ENCODE measurements at places on chromosomes 13 and 19.
A peak's percentile ranks its signal among the peaks of the same experiment; 100 is the strongest.

- DNase-seq: no peak
Measured at GRCh38 chr13:45464141-45464686, 525 bp upstream of the COG3 start.

DNA sequence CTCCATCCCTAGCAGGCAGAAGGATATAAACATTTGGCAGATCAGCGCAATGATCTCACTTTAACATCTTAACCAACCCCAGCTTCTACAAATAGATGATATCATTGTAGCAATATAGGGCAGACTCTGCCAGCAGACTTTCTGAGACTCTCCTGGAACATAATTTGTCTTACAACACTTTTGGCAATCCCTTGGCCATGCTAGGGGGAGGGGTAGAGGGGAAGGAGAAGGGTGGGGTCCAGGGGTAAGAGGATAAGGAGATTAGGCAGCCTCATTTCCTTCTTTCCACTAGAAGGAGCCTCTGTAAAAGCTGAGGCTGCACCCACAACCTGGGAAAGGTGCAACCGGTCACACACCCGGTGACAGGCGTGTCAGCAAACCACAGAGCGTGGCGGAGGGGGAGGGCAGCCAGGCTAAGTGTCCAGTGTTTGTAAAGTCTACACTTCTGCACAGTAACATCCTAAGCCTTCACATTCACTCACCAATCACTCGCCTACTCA, 8.7 kb upstream of the UBAC2 start:
- no peak for DNase-seq

GRCh38 chr19:33795370-33796163, 1.1 kb upstream of the KCTD15 start:
- DNase-seq: peak; percentile 51

DNA sequence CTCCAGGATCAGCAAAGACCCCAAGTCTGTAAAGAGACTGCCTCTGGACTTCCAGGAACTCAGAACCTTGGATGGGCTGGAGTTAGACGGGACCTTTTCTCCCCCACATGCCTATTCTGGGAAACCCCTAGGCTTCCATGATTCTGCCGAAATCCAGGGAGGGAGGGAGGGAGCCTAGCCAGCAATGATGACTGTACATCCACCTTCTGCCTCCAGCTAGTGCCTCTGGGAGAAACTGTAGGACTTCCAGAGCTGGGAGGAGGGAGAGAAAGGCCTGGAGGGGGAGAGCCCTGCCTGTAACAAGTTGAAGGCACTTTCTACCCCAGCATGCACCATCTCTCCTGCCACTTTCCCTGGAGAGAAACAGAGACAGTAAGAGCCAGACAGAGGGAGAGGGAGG, 6.0 kb upstream of the HAS1 start:
- no peak for DNase-seq

DNA sequence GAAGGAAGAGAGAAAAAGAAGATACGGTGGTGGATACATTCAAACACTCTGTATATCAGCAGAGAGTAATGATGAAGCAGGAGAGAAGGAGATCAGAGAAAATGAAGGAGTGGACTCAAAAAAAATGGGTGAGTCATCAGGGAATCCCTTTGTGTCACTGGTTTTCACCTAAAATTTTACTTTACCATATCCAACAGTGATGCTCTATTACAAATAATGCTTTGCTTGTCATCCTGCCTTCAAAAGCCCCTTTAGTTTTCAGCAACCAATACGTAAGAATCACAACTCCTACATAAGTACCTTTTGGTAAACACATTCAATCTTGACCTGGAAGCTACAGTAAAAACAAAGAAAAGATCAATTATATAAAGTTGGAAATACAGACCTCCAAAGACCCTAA, 88.8 kb downstream of the ENOX1 start:
- DNase-seq: no peak

GRCh38 chr19:33905473-33905936, 108.8 kb downstream of the KCTD15 start:
- DNase-seq: no peak

GRCh38 chr13:93473441-93474270, 247.0 kb downstream of the GPC6 start:
- no peak for DNase-seq

GRCh38 chr19:31313291-31314030, 35.8 kb downstream of the TSHZ3 start:
- DNase-seq: no peak

DNA sequence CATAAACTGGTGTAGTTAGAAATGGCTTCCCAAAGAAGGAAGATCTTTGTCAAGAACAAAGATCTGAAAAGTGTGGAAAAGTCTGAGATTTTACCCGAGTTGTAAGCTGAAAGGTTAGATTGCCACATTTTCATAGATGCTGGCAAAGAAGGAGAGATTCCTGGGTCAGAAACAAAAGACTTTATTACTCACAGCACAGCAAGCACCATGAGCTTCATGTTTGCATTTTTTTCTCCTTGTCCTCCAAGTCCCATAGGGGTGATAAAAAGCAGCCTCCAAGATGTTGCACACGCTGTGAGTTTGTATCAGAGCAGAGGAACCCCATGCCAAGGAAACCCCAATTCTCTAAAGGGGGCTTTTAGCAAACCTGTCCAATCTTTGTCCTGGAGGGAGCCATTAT, 29.3 kb downstream of the MZT1 start:
- no peak for DNase-seq

DNA sequence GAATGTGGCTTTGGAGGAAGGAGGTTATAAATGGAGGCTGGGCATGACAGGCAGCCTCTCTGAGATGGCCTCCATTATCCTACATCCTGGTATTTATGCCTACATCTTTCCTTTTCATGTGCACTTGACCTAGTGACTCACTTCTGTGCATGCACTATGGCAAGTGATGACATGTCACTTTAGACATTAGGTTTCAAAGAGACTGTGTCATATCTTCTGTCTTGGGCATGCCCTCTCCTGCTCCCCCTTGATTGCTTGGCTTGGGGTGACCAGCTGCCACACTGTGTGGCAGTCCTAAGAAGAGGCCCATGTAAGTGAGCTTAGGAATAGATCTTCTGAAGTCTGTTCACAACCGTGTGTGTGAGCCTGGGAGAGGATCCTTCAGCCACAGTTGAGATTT, 472.8 kb downstream of the FGF9 start:
- no peak for DNase-seq

- no peak for DNase-seq
Measured at GRCh38 chr13:26688286-26688685, 72.3 kb downstream of the GPR12 start.

- DNase-seq: no peak
Measured at GRCh38 chr13:27524981-27525975, 74.9 kb upstream of the MTIF3 start.

GRCh38 chr13:76439546-76439945, 446.7 kb downstream of the KCTD12 start:
- no peak for DNase-seq

GRCh38 chr19:5006201-5006600, 37.3 kb downstream of the KDM4B start:
- DNase-seq: no peak

DNA sequence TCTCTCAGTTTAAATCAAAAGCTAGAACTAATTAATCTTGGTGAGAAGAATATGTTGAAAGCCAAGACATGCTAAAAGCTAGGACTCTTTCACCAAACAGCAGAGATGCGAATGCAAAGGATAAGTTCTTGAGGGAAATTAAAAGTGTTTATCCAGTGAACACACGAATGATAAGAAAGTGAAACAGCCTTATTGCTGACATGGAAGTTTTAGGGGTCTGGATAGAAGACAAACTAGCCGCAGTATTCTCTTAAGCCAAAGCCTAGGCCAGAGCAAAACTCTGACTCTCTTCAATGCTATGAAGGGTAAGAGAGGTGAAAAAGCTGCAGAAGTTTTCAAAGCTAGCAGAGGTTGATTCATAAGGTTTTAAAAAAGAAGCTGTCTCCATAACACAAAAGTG, 103.0 kb downstream of the UFM1 start:
- no peak for DNase-seq

DNA sequence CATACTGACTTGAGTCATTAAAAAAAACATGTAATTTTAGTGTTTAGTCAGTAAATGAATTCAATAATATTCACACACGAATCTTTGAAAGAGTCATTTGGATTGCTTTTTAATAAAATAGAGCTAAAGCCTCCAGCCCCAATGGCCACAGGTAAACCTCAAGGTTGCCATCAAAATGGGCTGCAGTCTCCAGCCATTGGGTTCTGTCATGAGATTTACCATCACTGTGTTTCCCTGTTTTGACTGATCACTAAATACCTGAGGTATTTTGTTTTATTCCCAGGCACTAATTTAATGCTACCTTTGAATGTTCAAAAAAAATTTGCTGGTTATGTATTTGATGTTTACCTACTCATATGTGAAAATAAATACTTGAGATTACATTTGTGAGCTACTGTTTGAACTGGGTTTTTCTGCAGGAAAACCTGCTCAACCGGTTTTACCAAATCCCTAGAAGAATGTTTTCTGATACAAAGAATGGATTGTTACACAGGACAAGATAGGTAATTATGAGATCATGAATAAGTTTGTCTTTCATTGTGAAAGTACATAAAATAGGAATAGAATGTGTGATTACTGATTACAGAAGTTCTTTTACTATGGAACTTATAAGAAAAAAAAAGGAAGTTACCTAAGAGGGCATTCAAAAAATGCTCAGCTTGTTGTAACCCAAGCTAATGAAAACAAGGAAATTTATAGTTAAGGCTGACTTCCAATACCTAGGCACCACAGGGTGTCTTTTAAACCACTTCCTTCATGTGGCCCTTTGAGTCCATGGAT, 391.3 kb downstream of the EFNB2 start:
- no peak for DNase-seq

- no peak for DNase-seq
Measured at GRCh38 chr19:51743405-51743804, 8.3 kb downstream of the FPR1 start.

DNA sequence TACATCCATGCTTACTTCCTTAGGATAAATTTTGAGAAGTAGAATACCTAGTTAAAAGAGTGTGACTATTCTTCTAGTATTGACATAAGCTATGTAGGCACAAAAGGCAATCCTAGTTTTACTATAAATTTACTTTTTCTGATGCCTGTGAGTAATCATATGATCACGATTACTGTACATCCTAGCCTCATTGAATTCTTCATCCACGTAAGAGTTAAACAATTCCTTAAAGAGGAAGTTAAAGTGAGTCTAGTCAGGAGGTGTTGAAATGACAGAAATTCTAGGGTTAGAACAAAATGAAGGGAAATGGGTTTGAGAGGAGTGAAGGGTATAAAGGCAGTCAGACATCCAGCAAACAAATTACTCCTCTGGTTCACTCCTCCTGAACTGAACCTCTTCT, at the start of gene ACOD1:
TSS of gene ACOD1 (plus strand) at position 363 of the 400 bp plus-strand sequence. CDS start 48 bp downstream, outside the sequence.
- DNase-seq: no peak

DNA sequence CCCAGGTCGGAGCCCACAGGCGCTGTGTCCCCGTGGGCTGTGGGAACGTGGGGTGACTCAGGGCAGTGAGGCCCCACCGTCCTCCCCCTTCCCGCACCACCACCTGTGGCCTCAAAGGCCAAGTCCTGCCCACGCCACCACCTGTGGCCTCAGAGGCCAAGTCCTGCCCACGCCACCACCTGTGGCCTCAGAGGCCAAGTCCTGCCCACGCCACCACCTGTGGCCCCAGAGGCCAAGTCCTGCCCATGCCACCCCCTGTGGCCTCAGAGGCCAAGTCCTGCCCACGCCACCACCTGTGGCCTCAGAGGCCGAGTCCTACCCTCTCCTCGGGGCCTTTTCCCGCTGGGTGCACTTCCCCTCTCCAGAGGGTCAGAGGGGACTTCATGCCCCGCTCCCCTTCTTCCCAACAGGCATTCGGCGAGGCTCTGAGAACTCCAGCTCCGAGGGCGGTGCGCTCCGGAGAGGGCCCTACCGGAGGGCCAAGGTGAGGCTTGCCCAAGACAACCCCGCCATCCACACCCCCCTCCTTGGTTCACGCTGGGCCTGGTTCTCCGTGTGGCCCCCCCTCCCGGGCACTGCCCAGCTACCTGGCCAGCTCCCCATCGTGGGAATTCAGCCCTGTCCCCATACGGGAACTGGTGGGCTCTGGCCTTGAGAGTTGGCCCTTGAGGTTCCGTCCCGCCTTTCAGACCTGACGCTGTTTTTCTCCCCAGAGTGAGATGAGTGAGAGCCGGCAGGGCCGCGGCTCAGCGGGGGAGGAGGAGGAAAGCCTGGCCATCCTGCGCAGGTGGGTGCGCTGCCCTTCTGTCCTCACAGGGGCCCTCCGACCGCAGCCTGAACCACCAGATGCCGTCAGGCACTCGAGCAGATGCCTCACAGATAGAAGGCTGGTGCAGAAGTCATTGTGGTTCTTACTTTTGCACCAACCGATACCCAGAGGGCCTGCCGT, 27.4 kb upstream of the F7 start:
- no peak for DNase-seq

- DNase-seq: no peak
Measured at GRCh38 chr13:34886987-34887386, 55.1 kb upstream of the NBEA start.

- no peak for DNase-seq
Measured at GRCh38 chr13:114200399-114200911, 21.4 kb downstream of the CFAP97D2 start.

DNA sequence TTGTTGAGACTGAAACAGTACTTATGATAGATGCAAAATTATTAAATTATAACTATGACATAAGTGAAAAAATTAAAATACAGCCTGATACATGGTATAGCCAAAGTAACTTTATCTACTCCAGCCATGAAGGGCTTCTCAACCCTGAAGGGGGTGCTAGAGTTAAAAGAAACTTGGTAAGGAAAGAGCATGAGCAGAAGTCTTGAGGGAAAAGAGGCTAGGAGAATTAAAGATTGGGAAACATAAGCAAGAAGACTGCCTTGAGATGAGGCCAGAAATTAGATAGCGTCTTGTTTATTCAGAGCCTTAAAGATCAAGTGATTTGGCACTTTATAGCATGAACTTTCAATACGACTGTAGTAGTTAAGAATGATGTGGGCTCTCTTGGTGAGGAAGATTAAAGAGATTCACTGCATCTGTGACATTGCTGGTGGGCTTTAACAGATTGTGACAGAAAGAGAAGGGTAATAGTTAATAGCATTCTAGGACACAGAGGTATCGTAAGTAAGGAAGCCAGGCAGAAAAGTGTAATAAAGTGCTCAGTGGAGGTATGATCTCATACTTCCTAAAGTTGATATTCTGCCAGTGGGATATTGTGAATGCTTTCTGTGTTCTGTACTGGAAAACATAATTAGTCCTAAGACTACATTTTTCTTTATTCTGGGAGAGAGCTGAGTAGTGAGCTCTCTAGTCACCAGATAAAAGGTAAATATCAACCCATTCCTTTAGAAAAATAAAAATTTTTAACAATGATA, 385.4 kb upstream of the PRR20A start:
- DNase-seq: no peak

DNA sequence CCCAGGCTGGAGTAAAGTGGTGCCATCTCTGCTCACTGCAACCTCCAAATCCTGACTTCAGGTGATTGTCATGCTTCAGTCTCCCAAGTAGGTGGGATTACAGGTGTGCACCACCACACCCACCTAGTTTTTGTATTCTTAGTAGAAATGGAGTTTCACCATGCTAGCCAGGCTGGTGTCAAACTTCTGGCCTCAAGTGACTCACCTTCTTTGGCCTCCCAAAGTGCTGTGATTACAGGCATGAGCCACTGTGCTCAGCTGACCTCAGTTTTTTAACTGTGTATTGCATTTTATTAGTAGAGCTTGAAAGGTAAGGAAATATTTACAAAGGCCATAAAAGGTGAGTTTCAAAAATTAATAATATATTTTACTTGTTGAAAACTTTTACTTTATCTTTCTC, 2.3 kb downstream of the ZNF726 start:
- DNase-seq: no peak
